ENCODE measurements at places on chromosomes 11 and 22.

GRCh38 chr11:9214765-9215164, 50.4 kb downstream of the DENND5A start:
- DNase-seq: no peak

DNA sequence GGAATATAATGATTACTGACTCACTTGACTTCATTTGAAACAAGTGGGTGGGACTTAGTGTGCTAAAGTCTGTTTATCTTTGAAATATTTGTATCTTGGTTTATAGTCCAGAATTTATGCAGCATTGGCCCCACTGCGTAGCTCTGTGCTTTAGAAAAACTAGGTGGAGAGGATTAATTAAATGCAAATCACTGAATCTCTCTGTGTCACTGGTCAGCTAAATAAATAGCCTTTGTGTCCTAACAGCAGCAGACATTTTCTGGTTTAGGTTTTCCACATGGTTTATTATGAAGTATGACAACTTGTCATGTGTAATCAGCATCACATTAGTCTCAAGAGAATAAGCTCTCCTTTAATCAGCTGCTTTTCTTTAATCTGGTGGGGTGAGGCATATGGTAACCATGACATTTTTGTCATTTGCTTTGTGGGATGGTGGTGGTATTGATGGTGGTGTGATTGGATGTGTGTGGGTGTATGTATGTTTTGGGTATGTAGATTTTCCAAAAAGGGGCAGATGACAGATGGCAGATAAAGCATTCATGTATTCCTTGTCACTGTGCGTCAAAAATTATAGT, 33.9 kb downstream of the BCL2L13 start:
- DNase-seq: no peak

GRCh38 chr11:10338287-10338686, 33.4 kb downstream of the ADM start:
- DNase-seq: no peak

- DNase-seq: peak; percentile 59
Measured at GRCh38 chr11:128367573-128367972, 219.8 kb downstream of the ETS1 start.

GRCh38 chr11:64571050-64571409, 20.0 kb upstream of the SLC22A12 start:
- DNase-seq: no peak

GRCh38 chr22:43267332-43267980, 75.7 kb downstream of the SCUBE1 start:
- no peak for DNase-seq

- no peak for DNase-seq
Measured at GRCh38 chr22:19734837-19735382, 11.6 kb downstream of the GP1BB start.

- DNase-seq: no peak
Measured at GRCh38 chr22:48693377-48694135, 1134.1 kb downstream of the BRD1 start.

DNA sequence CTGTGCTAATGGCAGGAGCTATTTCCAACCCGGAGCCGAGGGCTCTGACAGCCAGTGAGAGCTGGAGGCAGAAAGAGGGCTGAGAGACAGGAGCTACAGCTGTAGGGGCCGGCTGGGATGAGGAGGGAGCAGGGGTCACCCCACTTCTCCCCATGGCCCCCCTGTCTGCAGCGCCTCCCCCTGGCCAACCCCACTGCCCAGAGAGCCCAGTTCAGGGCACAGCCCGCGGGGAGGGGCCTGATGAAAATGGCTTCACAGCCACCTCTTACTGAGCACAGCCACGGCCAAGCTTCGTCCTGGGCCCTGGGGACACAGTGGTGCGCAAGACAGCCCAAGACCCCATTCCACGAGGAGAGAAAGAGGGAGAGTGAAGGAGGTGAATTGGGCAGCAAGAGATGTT, 27.9 kb downstream of the RPL3 start:
- DNase-seq: no peak

DNA sequence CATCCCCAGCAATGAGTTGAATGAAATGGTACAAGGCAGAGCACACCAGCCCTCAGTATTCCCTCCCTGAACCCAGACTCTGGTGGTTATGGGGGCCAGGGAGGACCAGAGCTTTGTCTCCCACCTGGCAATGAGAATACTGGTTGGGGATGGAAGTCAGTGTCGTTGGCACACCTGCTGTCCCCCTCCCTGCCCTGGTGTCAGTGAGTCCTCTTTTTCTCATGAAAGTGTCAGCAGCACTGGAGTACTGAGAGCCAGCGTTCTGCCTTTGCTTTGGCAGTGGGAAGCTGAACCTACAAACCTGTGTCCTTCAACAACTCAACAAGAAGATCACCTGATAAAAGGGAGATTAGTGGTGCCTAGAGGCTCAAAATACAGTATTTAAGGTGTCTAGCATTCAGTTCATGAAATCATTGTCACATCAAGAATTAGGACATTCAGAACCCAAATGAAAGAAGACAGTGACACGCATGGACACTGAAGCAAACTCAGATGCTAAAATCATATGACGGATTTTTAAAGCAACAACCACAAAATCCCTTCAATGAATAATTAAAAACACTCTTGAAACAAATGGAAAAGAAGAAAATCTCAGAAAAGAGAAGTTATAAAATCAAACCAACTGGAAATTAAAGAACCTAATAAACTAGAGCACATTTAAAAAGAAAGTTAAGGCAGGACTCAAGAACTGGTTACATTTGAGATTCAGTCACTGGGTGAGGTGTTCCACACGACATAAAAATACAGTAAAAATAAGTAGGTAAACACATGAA, 77.5 kb upstream of the VPREB1 start:
- peak; percentile 68 for DNase-seq

DNA sequence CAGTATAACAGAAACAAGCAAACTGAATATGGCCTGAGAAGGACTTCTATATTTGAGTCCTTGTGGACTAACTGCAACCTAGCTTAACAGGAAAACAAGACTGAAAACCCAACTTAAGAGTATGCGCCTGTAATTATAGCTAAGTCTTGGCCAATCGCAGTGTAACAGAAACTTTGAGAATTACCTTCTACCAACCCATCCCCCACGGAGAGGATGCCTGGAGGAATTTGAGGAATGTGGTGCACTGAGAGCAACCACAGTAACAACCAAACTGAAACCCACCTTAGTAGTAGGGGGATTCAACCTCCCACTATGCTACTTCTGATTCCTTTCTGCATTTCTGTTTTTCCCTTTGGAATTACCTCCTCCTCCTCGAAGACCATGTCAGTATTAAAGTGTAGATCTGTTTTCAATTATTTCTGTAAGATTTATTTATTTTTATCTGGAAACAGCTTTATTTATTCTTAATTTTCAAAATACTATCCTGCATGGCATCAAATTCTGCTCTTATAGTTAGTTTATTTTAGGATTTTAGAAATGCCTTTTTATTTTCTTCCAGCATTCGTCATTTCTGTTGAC, 393.6 kb downstream of the KCNA4 start:
- DNase-seq: no peak

DNA sequence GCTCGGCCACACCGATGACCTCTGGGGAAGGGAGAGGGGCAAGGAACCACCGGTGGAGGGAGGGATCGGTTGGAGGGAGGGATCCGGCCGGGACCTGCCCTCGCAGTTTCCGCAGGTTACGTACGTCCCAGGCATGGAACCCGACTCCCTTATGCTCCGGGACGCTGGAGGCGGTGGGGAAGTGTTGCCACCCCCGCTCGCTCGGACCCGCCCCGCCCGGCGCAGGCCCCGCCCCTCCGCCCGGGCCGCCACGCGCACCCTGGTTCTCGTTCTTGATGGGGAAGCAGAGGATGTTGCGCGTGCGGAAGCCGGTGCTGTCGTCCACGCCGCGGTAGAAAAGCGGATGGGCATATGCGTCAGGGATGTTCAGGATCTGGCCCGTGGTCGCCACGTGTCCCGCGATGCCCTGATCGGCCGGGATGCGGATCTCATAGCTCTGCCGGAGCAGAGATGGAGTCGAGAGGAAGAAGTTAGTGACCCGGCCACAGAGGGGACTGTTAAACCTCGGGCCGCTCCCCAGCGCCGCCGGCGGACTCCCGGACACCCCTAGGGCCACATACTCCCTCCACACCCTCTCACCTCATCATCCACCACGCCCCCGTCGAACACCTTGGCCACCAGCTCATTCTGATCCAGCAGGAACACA, 89.8 kb downstream of the PDE2A start:
- no peak for DNase-seq

- no peak for DNase-seq
Measured at GRCh38 chr11:111393096-111393495, 14.0 kb upstream of the POU2AF1 start.

DNA sequence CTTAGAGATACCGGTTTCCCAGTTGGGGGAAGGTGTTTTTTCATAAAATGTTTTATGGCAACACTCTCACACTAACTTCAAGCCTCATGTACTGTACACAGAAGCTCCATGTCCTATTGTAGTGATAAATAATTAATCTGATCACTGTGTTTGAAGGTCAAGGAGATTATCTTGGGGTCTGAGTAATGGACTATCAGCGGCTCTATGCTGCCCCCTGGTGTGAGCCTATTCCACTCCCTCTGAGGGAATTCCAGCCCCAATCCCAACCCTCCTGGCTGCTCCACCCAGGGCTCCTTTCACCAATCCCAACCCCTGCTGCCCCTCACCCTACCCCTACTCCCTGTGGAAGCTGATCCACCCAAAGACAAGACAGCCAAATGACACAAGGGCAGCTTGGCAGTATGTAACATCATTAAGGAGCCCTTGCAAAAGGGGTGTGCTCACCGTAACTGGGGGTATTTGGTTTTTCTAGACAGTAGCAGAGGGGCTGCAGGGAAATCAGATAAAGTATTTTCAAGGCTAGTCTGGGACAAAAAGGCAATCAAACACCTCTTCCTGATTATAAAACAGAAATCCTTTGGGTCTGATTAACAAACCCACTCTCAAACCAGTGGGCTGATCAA, 22.3 kb downstream of the HPS4 start:
- DNase-seq: no peak

- DNase-seq: no peak
Measured at GRCh38 chr11:26971961-26972360, 22.0 kb upstream of the FIBIN start.

DNA sequence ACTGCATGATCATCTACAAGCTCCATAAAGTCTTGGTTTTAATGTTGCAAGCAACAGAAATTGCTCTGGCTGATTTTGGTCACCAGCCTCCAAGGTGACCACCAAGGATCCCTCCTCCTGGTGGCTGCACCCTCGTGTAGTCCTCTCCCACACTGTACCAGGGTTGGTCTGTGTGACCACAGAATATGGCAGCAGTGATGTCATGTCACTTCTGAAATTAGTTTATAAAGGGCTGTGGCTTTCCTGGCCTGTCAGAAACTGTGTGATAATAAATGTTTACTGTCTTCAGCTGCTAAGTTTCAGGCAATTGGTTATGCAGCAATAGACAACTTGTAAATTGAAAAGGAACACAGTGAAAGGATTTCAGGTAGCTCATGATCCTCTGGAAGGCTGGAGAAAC, 5.3 kb upstream of the PRDM11 start:
- no peak for DNase-seq

- DNase-seq: no peak
Measured at GRCh38 chr22:31124290-31124689, 1.5 kb downstream of the INPP5J start.

DNA sequence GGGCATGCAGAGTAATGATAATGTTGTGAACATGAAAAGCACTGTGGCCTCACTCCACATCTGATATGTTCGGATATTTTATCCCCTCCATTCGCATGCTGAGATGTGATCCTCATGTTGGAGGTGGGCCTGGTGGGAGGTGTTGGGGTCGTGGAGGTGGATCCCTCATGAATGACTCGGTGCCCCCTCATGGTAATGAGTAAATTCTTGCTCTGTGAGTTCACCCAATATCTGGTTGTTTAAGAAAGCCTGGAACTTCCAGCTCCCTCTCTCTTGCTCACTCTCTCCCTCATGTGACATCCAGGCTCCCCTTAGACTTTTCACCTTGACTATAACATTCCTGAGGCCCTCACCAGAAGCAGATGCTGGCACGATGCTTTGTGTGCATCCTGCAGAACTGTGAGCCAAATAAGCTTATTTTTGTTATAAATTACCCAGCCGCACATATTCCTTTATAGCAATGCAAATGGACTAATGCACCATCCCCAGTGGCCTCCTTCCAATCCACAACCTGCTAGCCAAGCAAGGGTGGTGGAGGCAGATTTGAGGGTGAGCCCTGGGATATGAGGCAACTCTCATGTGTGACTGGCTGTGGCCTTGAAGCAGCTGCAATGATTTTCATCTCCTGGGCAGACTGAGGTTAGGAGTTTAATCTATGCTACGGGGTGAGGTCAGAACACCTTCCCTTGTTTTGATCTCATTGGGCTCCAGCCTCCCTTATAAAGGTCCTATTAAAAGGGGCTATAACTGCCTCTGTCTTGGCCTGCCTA, 276.5 kb downstream of the ETS1 start:
- no peak for DNase-seq

GRCh38 chr22:23692598-23693291, 1.9 kb downstream of the RGL4 start:
- no peak for DNase-seq

DNA sequence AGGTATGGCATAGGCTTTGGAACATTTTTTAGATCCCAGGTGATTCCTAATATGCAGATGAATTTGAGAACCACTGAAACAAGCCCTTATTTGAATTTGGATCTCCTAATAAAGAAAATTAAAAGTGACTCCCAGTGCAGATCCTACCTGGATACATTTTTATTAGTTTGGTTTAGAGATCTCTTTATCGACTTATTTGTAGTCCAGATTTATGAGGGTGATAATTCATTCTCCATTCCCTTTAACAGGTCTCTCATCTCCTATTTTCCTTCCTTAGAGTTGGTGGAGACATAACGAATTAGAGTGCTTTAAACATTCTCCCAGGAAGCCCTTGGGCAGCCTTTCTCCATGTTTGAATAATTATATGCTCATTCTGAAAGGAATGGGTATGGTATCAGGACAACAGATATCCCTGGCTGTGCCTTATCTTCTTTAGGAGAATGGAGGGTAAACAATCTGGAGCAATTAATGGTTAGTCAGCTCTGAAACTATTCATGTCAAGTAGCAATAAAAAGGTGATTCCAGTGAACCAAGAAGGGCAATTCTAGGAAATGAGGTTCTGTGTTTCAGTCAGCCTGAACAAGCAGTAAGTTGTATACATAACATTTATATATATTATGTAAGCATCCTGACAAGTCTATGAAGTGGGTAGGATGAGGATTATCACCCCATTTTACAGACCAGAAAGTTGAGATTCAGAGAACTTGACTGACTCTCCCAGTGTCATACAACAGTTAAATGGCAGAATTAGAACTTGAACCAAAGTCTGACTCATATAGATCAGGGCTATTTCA, 53.9 kb upstream of the RCE1 start:
- no peak for DNase-seq

GRCh38 chr11:110128161-110128560, 35.0 kb downstream of the ZC3H12C start:
- DNase-seq: no peak

DNA sequence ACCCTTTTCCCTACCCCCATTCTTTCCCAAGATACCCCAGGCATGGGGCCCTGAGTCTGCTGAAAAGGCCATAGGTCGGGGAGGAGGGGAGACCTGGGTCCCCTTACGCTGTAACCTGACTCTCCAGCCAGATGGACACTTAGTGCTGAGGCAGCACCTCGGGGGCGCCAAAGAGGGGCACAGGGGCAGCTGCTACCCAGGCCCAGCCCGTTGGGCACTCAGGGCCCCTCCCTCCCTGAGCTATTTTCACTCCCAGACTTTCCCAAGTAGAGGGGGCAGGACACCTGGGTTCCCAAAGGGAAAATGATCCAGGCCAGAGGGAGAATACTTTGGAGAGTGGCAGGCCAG, 933 bp downstream of the ACTN3 start:
- DNase-seq: no peak

GRCh38 chr11:11250470-11250869, 102.6 kb downstream of the CSNK2A3 start:
- DNase-seq: no peak

Data from NAMALWA (cell line).